HS-5 (cell line): ENCODE measurements at places on chromosomes 6 and 20.
A peak's percentile ranks its signal among the peaks of the same experiment; 100 is the strongest.

DNA sequence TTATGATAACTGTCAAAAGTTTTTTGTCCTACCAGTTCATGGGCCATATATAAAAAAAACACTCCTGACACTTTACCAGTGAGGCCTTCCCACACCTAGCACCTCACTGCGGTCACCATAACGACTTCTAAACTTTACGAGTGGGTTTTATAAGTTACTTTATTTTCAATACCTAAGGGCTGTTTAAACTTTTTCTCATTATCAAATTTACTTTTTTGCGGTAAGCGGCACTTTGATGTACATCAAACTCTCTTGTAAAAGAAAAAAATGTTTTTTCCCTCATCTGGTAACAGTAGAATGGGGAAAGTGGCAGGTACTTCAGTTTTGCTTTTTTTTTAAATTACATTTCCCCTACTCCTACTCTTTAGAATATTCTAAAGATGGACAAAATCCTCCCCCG lies 36.2 kb downstream of the FYN start:
- no peak for DNase-seq

- DNase-seq, result no peak
Observed at GRCh38 chr6:10381830-10382208, 33.1 kb downstream of the TFAP2A start.

- DNase-seq, result no peak
Observed at GRCh38 chr6:106832766-106833510, 141.6 kb downstream of the CD24 start.

GRCh38 chr6:155200012-155200411 lies 63.8 kb upstream of the CLDN20 start:
- no peak for DNase-seq

DNA sequence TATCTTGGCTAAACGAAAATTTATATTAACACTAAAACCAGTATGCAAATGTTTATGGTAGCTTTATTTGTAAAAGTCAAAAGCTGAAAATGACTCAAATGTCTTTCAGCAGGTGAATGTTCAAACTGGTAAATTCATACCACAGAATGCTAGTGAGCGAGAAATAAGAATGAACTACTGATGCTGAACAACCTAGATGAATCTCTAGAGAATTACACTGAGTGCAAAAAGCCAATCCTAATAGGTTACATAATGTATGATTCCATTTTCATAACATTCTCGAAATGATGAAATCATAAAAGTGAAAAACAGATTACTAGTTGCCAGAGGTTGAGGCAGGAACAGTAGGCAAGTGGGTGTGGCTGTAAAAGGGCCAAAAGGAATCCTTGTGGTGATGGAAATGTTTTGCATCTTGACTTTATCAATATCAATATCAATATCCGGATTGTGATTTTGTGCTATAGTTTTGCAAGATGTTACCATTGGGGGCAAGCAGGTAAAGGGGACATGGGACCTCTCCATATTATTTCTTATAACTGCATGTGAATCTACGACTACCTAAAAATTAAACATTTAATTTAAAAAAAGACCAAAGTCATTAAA lies 26.1 kb downstream of the ZNF311 start:
- no peak for DNase-seq

- peak; percentile 80 for DNase-seq
Observed at GRCh38 chr20:9241232-9241692, 172.4 kb downstream of the PLCB4 start.

DNA sequence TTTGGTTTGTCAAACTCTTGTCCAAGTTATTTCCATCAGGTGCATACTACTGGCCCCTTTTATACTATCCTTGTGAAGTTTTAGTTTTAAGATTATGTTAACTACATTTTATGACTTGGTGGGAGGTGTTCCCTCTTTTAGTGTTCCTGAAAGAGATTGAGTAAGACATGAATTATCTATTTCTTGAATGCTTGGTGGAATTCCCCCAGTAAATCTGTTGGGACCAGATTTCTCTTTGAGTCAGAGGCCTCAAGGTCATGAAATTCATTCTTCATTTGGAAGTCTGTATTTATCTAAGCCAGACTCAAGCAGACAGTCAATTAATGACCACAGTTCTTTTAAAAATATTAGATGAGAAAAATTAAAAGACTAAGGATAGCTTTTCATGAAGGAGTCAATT lies 81.3 kb downstream of the MOXD1 start:
- DNase-seq, result no peak

GRCh38 chr20:60206259-60206658 lies 248.0 kb downstream of the CDH26 start:
- DNase-seq, result no peak

GRCh38 chr6:27667657-27668441 lies 194.9 kb upstream of the ZNF184 start:
- DNase-seq, result peak; percentile 22

GRCh38 chr20:50930976-50931305 lies 296 bp downstream of the ADNP start:
- no peak for DNase-seq

GRCh38 chr6:5178806-5179205 lies 81.9 kb downstream of the LYRM4 start:
- DNase-seq, result no peak

DNA sequence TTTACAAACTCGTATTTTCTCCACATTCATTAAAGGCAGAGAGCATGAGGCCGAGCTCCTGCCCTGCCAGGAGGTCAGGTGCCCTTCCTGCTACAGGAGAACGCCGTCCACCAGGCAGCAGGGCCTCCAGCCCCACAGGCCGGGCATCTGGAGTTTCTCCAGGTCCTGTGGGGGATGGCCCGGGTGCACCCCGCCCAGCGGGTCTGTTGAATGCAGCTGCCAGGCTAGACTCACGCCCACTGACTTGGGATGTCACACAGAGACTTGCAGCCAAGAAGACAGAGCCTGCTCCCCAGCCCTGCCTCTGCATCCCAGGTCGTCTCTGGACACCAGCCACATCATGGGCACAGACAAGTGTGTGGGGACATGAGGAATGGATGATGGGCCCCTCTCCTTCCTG lies 376.4 kb downstream of the CDH4 start:
- no peak for DNase-seq

DNA sequence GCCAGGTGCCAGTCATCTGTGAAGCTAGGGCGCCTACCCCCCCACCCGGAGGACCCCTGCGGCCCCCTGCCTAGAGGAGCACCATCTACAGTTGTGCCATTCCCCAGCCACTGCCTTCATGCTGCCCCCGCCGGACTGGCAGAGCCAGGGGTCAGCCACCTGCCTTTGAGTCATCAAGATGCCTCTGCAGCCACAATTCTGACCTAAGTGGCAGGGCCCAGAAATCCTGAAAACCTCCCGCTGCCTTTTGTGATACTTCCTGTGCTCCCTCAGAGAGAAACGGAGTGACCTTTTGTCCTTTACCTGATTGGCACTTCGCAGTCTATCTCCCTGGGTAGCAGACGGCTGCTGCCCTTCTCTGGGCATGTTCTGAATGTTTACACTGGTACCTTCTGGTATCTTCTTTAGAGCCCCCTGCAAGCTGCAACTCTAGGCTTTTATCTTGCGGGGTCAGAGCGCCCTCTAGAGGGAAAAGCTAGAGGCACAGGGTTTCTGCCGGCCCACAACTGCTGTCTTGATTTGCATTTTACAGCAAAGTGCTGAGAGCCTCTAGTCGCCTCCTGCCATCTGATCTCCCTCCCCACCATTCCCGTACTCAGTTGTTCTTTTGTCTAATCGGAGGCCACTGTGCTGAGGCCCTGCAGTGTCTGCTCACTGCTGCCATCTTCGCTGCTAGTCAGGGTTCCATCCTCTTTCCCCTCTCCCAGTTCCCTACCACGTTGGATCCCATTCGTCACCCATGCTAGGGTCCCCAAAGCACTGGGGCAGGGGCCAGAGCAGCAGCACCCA lies 26.9 kb downstream of the SPATA2 start:
- DNase-seq, result peak; percentile 73

DNA sequence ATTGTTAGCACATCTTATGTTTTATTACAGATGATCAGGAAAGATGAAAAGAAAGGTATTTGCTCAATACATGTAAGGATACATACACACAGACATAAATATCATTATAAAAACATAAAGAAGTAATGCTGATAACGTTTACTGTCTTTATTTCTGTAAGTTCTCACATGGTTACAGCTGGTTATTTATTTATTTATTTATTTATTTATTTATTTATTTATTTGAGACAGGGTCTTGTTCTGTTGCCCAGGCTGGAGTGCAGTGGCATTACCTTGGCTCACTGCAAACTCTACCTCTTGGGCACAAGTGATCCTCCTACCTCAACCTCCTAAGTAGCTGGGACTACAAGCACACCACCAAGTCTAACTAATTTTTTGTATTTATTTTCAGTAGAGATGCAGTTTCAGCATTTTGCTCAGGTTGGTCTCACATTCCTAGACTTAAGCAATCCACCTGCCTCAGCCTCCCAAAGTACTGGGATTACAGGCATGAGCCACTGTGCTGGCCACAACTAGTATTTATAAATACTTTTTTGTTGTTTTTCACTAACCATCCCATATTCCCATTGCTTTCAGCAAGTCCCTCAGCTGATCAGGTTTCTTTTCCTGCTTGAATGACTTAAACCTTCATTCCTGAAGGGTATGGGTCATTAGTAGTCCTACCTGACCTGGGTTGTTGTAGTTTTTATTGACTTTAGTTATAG lies 35.8 kb downstream of the HLA-B start:
- DNase-seq, result no peak

GRCh38 chr6:42041481-42042053 lies 8.8 kb upstream of the TAF8 start:
- no peak for DNase-seq
